ENCODE measurements at places on chromosomes 13 and 19.

GRCh38 chr13:87872813-87873212 is 201.6 kb downstream of the SLITRK5 start:
- DNase-seq: no peak

DNA sequence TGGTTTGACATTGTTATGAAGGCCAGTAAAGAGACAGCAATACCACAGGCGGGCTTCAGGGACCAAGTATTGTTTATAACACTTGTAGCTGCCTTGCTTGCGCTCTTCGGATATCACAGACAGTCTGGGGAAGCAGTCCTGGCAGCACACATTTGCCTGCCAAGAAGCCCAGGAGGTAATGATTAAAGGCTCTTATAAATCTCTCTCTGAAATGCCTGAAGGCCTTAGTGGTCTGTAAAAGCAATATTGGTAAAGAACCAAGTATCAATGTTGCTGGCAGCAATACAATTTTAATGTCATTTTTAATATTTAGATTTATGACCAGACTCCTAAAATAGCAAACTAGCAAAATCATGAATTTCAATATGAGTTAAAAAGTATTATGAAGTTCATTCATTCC is 1312.4 kb downstream of the PCDH9 start:
- DNase-seq: no peak

DNA sequence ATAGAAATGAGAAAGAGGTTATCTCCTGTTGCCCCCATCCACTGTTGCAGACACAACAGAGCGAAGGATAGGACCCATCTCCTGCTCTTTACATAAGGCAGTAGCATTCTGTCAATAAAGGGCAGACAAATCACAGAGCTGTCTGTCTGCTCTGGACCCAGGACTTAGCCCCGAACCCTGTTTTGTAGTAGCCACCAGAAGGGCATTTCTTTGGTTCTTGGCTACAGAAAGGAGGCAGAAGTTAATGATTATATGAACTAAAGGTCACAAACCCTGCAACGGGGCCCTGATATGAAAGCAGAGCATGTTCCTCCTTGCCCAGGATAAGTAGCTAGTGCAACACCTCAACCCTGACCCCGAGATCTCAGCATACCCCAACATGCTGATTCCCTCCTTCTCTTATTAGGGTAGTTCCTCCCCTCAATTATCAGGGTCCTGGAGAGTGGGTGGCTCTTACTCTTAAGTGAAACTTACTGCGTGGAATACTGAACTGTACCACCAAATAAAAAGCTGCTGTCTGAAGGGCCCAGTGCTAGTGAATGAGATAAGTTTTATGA is 680.4 kb upstream of the SPRY2 start:
- no peak for DNase-seq

DNA sequence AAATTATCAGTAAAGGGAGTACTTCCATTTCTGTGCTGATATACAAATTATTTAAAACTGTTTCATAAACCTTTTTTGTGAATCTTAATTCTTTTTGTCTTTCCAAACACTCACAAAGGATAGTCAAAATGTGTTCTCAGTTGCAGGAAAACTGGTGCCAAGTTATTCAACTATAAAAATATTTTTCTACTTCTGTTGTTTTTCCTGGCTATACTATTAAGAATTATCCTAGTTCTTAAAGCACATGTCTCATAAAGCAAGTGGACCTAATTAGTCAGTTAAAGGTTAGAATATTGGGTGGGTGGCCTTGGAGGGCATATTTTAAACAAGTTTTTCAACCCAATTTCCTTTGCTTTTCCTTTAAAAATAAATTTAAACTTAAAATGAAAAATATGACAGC is 1460.3 kb upstream of the SLC10A2 start:
- DNase-seq: no peak

DNA sequence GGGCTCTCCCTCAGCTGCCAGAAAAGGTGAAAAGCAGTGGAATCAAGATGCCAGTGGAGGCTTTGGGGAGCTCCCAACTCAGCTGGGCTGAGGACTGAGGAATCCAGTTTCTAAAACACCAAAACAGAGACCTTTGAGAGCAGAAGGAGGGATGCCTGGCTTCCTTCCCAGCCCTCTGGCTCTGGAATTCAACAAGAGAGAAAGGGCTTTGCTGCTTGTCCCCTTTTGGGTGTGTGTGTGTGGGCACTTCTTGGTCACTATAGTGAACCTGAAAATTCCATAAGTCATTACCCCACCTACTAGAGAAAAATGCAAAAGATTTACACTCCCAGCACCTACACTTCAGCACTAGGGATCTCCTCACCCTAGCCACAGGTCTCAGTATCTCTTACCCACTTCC is 30.3 kb upstream of the CYP2B6 start:
- no peak for DNase-seq

- DNase-seq: no peak
Measured at GRCh38 chr19:42695811-42696503, 44.3 kb downstream of the PSG3 start.

GRCh38 chr19:51693260-51693659 is at the start of gene SPACA6:
TSS of gene SPACA6 (plus strand) at chr19:51693330. CDS start at chr19:51693527, 197 bp downstream.
- DNase-seq: no peak

DNA sequence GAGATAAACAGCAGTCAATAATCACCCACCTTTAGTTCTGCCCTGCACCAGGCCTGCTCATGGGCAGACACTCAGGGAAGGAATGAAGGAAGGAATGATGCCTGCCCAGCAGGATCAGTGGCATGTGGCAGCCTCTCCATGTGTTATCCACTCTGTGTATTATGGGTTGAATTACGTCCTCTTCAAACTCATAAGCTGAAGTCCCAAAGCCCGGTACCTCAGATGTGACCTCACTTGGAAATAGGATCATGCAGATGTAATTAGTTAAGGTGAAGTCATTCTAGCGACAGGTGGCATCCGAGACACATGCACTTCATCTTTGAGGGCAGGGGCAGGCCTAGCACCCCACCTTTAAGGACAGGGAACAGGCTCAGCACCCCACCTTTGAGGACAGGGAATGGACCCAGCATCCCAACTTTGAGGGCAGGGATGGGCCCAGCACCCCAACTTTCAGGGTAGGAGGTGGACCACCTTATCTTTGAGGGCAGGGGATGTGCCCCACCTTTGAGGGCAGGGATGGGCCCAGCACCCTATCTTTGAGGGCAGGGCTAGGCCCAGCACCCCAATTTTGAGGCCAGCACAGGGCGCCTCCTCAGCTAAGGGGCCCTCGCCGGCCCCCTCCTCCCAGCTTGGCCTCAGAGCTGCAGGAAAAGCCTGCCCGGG is 127.6 kb downstream of the URI1 start:
- DNase-seq: no peak

DNA sequence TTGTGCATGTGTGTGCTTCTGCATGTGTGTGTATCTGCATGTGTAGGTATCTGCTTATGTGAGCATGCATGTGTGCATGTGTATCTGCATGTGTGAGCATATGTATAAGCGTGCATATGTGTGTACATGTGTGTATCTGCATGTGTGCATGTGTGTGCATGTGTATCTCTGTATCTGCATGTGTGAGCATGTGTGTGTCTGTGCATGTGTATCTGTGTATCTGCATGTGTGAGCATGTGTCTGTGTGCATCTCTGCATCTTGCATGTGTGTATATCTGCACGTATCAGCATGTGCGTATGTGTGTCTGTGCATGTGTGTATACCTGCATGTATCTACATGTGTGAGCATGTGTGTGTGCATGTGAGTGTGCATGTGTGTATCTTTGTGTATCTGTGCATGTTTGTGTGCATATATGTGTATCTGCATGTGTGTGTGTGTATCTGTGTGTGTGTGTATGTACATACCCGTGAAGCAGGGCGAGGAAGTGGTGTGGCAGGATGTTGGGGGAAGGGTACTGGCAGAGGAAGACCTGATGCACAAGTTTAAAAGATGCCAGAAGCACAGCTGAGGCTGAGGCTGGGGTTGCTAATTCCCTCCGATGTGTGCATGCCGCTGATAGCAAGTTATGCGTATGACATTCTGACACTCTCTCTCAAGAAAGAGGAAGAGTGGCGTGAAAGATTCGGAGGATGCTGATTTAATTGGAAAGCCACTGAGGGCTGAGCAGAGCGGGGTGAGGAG is 64.2 kb downstream of the TEX29 start:
- DNase-seq: no peak
